Mesenchymal stem cell (in vitro differentiated cells and primary cell): ENCODE measurements at places on chromosomes 6 and 20.

GRCh38 chr20:37567671-37568588 lies 40.3 kb upstream of the BLCAP start:
- H3K27ac ChIP-seq = no peak overlapping the region
- no peaks in the 10 kb centered on the region for H3K36me3 ChIP-seq
- no peak for DNase-seq
- peaks cover 7% of the 10 kb centered on the region for H3K4me1 ChIP-seq
- H3K27me3 ChIP-seq = peaks cover 84% of the 10 kb centered on the region
- no peak overlapping the region for H3K4me3 ChIP-seq

- no peak overlapping the region for H3K27ac ChIP-seq
- H3K27me3 ChIP-seq = no peaks in the 10 kb centered on the region
- H3K36me3 ChIP-seq = no peaks in the 10 kb centered on the region
Measured at GRCh38 chr6:14903176-14904038, 342.5 kb upstream of the JARID2 start.

DNA sequence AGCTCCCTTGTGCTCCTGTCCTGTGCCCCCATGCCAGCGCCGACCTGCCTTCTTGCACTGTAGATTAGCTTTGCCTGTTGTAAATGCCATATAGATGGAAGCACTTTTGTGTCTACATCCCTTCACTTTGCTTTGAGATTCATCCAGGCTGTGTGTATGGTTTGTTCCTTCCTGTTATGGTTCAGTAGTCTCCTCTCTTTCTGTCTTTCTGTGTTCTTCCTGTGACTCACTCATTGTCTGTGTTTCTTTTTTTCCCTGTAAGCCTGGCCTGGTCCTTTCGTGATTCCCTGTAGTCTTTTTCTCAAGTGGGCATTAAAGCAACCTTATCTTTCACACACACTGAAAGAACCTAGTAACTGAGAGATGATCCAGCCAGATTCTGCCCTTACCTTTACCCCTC lies 66.6 kb downstream of the JARID2 start:
- H3K27ac ChIP-seq = peak overlapping the region; percentile 79
- H3K27me3 ChIP-seq = no peaks in the 10 kb centered on the region
- H3K36me3 ChIP-seq = no peaks in the 10 kb centered on the region
- H3K4me3 ChIP-seq = no peak overlapping the region
- peak; percentile 76 for DNase-seq

- no peak for DNase-seq
- no peak overlapping the region for H3K27ac ChIP-seq
- H3K4me3 ChIP-seq = no peak overlapping the region
- H3K27me3 ChIP-seq = peaks cover 18% of the 10 kb centered on the region
- no peaks in the 10 kb centered on the region for H3K4me1 ChIP-seq
- H3K36me3 ChIP-seq = no peaks in the 10 kb centered on the region
Measured at GRCh38 chr6:31294056-31294455, 22.2 kb upstream of the HLA-C start.

DNA sequence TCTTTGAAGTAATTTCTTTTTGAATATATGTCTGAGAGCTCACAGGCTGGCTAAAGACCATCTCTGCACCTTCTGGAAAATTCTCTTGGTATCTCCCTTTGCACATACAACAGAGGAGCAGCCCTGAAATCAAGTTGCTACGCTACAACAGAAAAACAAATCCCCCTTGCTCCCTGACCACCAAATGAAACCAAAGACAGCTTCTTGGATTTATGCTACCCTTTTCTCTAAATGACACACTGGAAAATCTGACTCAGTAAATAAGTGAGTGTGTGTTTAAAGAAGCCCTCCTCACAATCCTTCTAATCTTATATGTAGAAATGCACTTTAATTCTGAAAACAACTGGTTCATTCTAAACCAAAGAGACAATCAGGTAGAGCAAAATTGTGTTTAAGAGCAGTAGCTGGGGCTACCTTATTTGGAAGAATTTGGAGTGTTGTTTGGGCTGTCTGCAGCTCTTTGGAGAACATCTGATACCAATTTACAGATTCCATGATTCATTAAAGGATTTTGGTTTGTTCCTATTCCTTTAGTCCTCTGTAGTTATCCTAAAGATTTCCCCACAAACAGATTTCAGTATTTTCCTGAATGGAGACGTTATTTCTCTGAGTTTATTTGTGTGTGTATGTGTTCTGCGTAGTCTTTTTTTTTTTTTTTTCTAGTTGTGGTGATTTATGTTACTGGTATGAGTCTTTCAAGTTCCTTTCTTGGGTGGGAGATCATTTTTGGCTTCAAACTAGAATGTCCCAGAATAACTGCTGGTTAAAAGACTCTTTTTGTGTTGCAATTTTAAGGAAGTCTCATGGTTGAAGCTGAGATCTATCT lies 36.4 kb upstream of the UTRN start:
- DNase-seq = peak; percentile 89
- no peak overlapping the region for H3K4me3 ChIP-seq
- no peaks in the 10 kb centered on the region for H3K27me3 ChIP-seq
- H3K4me1 ChIP-seq = no peaks in the 10 kb centered on the region
- H3K27ac ChIP-seq = no peak overlapping the region
- no peaks in the 10 kb centered on the region for H3K36me3 ChIP-seq
